Activated naive CD4-positive, alpha-beta T cell treated with anti-CD3 and anti-CD28 coated beads for 36 hours (primary cell): ENCODE measurements at places on chromosomes 4 and X.
A peak's percentile ranks its signal among the peaks of the same experiment; 100 is the strongest.

GRCh38 chr4:124321364-124321763 lies 391.2 kb downstream of the ANKRD50 start:
- no peak for DNase-seq

- DNase-seq: no peak
Measured at GRCh38 chrX:150165776-150166610, 197.1 kb upstream of the MAMLD1 start.

- DNase-seq: no peak
Measured at GRCh38 chr4:1015746-1016145, 4.3 kb downstream of the FGFRL1 start.

GRCh38 chrX:68823413-68824151 lies 5.2 kb upstream of the EFNB1 start:
- no peak for DNase-seq

DNA sequence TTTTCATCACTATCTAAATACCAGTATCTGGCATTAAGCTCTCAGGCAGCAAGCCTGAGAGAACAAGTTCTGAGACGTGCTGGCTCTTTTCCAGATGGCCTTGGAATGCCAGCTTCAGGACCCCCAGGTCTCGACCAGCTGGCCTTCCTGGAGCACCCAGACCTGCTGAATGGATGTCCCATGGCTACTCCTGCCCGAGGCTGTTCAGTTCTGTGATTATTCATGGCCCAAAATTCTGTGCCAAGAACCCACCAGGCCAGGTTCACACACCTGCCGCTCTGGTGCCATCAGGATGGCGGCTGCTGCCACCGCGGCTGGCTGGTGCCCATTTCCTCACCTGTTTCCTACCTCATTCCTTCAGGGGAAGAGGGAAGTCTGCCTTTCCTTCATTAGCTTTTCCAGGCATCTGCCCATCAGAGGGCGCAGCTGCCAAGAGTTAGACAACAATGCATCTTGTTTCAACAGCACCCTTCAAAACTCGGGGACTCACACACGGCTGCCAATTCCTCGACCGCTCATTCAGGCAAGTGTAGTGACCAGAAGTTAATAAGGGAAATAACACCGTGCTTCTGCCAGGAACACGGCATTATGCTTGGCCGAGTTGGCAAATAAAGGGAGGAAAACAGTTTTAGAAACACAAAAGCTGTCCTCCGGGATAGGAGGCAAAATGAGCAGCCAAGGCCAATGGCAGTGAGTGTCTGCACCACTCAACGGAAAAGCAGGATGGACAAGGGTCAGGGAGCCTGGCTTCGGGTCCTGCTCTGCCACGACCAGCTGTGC lies 173.8 kb downstream of the NSUN7 start:
- no peak for DNase-seq

DNA sequence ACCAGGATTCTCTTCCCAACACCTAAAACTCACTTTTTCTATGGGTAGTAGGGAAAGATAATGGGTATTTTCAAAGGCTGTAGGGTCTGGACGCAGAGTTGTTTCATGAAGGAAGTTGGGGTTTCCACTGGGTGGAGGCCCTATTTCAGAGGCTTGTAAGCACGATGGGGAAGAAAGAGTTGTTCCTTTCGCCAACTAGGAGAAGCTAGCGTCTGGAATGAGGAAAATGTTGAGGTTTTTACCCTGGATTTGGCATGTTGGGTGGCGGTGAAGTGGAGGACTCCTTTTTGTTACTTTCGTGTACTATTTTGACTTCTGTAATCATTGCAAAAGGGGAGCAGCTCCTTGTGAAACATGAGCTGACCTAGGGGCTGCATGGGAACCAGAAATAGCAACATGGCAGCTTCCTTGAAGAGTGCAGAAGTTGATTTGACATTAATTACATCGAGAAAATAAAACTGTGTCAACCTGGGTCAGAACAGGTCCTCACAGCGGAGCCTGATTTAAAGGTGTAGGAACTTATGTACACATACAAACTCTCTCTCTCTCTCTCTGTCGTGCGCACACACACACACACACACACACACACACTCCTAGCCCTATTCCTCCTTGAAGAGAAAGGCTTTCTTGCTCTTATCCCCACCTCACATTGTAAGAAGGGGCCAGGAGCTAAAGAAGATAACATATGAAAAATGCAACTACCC lies 19.1 kb downstream of the VSIG4 start:
- DNase-seq: no peak

GRCh38 chr4:13540446-13541175 lies 3.7 kb downstream of the NKX3-2 start:
- DNase-seq: no peak

- no peak for DNase-seq
Measured at GRCh38 chrX:72001471-72001870, 90.8 kb downstream of the NHSL2 start.

DNA sequence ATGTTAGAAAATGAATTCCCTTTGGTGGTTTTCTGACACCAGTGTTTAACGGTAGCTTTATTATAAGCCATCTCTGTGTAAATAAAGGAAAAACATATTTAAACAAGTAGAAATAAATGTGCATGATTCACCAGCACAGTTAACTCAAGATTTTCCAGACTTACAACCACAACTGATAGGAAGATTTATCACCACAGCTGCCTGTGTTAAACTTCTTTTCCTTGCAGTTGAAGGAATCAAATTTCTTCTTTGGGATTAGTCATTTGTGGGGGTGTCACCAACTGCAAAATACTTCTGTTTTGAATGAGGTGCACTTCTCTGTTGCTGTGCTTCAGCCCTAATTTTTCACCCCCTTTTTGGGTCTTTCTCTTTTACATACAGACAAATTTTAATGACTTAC lies 128.1 kb upstream of the STK26 start:
- DNase-seq: no peak

- DNase-seq: peak; percentile 25
Measured at GRCh38 chrX:54423161-54423888, 16.9 kb upstream of the TSR2 start.

- no peak for DNase-seq
Measured at GRCh38 chrX:137227151-137227550, 193.4 kb upstream of the GPR101 start.

DNA sequence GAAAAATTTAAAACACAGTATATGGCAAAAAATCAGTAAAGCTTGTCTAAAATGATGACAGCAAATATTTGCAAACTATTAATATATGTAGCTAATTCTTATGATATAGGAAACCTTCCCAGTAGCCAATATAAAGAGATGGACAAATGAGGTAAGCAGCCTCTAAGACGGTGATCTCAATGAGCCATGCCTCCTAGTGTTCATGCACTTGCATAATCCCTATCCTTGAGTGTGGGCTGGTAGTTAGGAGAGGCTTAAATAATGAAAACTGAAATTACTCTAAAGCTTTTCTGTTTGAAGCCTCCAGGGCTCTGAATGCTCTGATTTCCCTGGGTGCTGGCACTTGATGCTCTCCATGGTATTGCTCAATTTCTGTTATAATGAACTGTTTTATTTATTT lies 24.6 kb upstream of the ARMCX4 start:
- DNase-seq: no peak

DNA sequence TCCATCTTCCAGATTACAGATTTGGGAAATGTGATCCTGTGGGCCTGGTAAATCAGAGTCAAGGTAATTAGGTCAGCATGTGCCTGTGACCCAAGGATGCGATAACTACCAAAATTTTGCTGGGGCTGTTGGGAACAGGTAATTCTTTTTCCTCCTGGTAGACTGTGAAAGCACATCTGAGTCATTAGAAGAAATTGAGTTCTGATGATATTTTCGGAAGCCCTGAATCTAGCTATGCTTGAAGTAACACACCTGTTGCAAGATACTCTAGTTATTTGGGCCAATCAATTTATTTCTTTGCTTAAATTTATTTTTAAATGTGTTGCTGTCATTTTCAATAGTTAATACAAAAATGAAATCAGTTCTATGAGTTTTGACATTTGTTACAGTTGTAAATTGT lies 903.6 kb downstream of the RPA4 start:
- DNase-seq: no peak

- DNase-seq: no peak
Measured at GRCh38 chr4:87235020-87235671, 14.7 kb upstream of the KLHL8 start.

DNA sequence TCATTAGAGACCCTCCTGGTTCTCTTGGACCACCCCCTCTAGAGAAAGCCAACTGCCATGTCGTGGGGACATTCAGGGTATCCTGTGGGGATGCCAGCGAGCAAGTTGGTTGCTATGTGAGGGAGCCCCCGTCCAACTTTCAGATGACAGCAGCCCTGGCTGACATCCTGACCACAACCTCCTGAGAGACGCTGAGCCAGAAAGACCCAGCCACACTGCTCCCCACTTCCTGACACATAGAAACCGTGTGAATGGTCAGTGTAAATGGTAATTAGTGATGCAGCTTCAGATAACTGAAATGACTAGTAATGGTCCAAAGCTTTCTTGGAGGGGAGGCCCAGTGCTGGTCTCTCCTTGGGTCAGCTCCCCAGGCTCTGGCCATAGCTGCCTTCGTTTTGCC lies 10.8 kb downstream of the CLCN4 start:
- DNase-seq: no peak

DNA sequence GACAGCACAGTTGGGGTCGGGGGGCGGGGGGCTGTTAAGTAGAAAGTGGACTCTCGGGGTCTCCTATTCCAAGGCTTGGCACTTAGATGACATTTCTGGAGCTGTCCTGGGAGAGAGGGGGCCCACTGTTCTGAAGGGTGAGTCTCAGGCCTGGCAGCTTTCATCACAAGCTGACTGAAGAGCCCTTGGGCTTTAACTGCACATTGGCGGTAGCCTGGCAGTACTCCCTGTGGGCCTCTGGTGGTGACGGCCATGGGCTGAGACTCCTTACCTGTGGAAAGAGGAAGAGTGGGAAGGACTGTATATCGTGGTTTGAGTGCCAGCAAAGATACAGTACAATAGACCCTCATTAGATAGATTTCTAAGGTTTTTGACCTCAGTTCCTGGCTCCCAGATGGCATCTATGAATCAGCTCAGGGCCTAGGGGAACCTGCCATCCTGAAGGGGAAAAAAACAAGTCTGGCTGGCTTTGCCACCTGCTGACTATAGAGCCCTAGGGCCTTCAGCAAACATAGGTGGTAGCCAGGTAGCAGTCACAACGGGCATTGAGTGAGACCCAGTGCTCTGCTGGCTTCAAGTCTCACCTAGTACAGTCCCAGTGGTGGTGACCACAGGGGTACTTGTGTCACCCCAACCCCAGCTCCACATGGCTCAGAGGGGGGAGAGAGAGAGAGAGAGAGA lies 87.9 kb downstream of the ANKRD17 start:
- no peak for DNase-seq

GRCh38 chr4:114561590-114561989 lies 37.0 kb upstream of the UGT8 start:
- DNase-seq: no peak

GRCh38 chr4:157961229-157961990 lies 211.4 kb downstream of the GASK1B start:
- no peak for DNase-seq

DNA sequence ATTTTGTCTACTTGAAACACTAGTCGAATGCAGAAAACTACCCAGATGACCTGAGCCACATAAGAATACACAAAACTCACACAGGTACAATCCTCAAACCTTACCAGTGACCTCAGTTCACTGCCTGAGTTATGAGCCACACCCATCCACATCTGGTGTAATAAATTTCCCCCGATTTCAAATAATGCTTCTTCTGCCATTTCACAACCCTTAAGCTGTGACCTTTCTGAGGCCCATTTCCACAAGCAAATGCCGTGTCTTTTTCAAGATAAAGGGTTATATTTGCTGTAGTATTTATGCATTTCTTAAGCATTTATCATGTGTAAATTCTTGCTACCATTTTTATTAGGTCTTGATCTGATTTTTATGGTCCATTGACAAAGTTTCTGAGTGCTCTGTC lies 1.8 kb upstream of the ARHGEF38 start:
- no peak for DNase-seq

GRCh38 chr4:174580597-174580996 lies 58.3 kb upstream of the HPGD start:
- DNase-seq: no peak
